Erythroblast (primary cell): ENCODE measurements at places on chromosomes 3 and 15.

GRCh38 chr3:16507578-16508242 is 5.8 kb downstream of the RFTN1 start:
- no peak for DNase-seq

DNA sequence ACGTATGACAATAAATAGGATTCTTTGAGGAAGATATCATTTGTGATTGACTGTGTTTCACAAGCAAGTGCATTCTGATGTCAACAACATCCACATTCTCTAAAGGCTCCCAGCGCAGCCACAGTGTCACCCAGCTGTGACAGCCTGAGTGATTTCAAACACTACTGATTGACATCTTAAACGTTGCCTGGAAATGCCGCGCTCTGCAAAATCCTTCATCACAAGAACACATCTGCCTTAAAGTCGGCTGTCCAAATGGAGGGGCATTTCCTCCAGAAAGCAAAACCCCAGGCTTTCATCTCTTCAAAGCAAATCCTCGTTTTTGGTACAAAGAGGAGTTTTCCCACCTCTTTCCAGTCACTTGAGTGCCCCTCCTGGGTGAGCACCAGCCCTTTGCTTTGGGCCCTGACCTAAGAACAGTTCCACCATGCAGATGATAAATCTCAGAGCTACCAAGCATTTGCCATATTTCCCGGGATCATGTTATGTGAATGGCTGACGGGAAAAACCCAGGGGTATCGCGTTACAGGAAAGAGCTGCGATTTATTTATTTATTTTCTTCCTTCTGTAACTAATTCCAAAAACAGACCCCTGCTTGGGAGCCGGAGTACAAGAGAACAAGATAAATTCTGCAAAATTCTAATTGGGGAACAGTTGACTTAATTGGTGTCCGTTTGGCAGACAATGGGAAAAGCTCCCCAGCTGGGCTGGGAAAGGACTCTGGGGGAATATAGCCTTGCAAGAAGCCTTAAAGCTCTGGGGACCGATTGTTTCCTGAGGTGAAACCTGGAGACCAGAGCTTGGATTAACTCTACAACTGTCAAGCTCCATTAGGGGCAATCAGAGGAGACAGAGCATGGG is 703.8 kb upstream of the NR2F2 start:
- no peak for DNase-seq

GRCh38 chr3:148975248-148975647 is 16.1 kb upstream of the GYG1 start:
- no peak for DNase-seq

- DNase-seq, result no peak
Measured at GRCh38 chr15:96351761-96352603, 21.5 kb downstream of the NR2F2 start.

- no peak for DNase-seq
Measured at GRCh38 chr3:183701744-183702143, 4.1 kb downstream of the YEATS2 start.

GRCh38 chr3:187912007-187912406 is 166.7 kb upstream of the BCL6 start:
- no peak for DNase-seq

DNA sequence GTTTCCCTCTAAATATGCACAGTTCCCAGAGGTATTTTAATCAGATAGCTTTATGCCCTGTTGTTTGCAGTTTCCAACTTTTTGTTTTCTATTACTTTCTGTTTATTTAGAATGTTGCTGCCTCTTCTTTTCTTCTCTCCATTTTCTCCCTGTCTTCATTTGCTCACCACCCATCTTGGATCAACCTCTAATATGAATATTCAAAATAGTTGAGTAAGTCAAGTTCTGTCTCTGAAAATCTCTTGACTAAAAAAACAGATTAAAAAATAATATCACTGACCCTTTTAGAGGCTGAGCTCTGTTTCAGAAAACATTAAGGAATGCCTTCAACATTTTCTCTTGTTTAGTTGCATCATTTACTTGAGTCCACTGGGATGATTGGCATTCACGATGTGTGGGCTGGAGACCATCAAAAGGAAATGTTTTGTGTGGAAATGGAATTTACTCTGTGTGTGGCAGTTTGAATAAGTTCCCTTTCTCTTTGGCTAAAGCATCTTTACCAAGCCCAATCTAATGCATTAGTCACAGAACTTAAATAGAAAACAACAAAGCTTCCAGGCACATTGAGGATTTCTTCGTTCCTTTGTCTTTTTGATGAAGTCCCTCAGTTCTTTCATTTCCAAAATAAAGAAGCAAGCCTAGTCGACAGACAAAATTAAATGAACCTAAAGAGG is 633.9 kb upstream of the TGFBR2 start:
- no peak for DNase-seq

GRCh38 chr15:70501849-70502248 is 261.5 kb downstream of the UACA start:
- DNase-seq, result no peak

DNA sequence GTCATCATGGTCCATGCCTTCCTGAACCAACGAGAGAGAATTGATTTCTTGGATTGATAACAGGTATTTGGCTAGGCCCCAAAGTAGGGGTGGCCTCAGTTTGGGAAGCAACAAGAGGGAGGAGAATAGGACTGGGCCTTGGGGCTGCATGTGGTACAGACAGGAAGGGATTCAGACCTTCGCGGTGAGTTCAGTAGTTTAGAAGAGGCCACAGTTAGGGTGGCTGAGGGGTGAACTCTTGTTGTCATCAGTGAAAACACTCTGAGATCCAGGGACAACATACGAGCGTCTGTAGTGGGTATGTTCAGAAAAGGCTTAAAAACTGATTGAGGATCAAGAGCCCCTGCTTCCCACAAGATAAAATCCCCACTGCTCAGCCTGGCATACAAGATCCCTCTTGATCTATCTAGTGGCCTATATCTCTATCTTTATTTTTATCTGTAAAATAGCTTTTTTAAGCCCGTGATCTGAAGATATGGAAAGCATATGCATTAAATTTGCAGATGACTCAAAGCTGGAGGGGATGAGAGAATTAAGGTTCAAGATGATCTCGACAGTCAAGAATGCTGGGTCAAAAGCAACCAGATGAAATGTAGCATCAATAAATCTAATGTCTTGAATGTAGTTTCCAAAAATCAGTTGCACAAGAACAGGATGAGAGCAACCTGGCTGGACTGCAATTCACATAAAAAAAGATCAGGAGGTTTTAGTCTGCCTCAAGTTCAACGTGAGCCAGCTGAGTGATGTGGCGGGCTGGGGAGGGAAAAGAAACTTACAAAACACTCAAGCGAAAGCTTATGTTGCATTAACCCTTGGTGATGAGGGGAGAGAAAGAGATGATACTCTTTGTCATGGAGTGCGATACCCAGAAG is 221.1 kb upstream of the TLE3 start:
- DNase-seq, result no peak

DNA sequence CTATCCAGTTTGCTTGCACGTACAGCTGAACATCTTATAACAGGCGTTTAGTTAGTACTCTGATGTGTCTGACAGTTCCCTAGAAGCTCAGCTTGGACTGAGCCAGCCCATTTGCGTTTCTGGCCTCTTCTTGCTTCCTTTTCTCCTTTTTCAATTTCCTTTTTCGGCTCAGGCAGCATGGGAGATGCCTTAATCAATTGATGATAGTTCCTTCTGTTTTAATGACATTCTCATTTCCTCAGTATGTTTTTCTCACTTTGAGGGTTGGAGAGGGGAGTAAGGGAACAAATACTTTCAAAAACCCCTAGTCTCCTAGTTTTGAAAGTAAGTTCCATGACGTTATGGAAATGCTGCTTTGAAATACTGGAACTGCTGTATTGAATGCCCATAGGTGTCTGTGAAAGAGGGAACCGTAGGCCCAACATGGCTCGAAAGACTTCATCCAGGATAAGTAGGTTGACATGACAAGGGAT is 18.9 kb downstream of the IL1RAP start:
- no peak for DNase-seq

DNA sequence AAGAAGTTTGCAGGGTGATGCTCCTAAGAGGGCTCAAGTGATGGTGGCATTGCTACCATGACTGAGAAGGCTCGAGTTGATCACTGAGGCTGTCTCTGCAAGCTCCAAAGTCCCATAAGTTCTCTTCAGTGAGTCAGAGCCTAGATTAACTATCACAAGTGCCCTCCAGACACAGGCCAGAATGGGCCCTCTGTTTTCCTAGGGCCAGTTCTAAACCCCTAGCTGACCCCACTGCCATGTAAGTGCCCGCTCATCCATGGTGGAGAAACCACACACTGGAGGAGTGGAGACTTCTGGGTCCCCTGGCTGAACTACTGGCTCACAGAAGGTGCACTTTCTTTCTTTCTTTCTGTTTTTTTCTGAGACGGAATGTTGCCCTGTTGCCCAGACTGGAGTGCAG is 87.6 kb upstream of the WNT5A start:
- no peak for DNase-seq

DNA sequence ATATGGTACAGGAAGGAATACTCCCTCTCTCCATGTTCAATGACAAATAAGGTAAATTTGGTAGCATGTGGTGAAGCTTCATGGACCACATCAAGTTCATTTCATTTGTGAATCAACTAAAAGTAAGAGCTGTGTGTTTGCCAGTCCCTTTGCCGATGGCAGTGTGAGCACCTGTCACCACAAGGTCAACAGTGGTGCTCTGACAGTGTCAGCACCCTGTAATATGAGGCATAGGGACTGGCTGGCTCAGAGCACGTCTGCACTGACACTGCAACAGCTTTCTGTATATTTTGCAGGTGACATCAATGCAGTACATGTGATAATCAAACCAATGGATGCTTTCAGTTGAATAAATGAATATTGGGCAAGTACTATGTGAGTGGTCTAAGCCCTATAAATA is 852.4 kb downstream of the TUSC7 start:
- no peak for DNase-seq

- no peak for DNase-seq
Measured at GRCh38 chr3:16697443-16698147, 92.4 kb upstream of the DAZL start.

DNA sequence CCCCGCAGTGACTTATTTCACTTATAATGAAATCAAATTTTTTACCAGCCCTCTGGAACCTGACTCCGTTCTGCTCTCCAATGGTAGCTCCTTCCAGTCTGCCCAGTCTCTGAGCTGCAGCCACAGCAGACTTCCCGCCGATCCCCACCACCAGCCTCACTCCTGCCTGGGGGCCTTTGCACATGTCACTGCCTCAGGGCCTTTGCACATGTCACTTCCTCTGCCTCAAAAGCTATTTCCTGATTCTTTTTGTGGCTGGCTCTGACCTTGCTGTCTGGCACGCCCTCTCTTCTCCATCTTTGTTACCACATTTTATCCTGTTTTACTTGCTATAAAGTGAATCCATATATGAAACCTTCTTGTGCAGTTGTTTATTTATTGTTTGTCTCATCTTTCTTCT is 277.4 kb downstream of the EPHB1 start:
- DNase-seq, result no peak

DNA sequence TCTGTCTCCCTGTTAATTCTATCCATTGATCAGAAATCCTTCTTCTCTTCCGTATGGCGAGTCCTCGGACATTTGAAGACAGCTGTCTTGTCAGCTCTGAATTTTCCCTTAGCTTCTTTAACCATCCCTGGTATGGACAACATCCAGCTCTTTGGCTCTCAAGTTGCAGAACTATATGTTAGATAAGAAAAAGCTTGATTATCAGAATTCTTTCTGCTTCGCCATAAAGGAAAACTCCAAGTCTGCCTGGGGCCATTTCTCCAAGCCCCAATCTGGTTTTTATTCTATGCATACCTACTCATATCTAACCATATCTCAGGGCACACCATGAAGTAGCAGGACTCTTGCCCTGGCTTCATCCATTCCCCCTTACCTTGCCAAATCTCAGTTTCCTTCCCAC is 215.7 kb upstream of the TMC3 start:
- no peak for DNase-seq

DNA sequence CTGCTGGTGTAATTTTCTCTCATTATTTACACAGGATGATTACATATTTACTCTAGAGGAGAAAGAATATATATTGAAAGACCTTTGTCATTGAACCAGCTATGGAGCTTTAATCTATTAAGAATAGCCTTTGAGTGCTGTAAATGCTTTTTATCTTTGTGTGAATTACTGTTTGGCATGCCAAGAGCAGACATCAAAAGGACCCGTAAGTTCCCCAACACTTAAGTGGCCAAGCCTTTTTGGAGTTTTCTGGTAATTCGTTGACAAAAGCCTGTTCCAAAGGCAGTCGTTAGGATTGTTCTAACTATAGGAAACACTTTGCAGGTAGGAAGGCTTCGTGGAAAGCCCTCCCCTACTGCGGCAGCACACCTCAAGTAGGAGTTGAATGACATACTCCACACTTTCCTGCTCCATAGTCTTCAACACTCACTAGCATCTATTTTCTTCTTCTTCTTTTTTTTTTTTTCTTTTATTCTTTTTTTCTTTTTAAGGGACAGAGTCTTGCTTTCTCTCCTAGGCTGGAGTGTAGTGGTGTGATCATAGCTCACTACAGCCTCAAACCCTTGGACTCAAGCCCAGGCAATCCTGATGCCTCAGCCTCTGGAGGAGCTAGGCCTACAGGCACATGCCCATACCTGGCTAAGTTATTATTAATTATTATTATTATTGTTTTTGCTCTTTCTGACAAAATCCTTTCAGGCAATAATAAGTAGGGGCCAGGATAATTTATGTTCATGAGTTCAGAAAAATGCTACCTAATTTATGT is 98.6 kb downstream of the SUCNR1 start:
- no peak for DNase-seq

- no peak for DNase-seq
Measured at GRCh38 chr3:37556789-37557301, 304.8 kb upstream of the CTDSPL start.

DNA sequence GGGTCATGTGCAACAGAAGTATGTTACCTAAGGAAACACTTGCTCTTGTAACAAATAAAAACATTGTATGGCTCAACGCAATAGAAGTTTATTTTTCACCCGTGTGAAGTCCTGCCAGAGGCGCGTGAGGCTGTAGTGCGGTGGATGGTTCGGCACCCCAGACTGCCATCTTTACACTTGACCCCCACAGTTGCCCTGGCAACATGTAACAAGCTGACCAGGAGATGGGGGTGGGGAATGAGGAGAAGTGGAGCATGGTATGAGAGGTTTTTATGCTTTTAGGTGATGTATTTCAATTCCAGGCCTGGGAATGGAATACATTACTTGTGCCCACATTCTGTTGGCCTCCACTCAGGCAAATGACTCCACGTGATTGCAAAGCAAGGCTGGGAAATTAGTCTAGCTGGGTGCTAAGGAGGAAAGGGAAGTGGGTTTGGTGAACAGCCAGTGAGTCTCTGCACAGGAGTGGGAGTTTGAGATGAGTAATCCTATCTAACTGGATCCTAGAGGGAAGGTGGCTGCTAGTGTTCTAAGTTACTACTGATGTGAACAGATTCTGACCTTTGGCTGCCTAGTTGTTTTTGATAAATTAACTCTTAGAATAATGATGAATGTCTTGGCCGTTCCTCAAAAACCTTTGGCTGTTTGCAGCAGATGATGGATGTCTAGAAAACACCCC is 33.8 kb upstream of the GREM1 start:
- DNase-seq, result no peak

DNA sequence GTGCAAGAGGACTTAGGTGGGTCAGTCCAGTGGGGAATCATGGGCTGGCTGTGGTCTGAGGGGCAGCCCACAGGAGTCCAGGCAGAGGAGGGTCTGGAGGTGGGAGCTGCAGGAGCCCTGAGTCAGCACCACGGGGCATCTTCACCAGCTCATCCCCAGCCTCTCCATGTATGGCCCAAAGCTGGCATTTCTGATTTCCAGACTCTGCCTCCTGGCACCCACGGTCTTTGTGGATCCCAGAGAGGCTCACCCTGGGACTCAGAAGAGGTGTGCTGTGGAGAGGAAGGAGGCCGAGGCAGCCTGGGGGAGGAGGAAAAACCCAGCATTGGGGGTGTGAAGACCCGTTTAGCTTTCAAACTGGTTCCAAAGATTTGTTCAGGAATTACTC is 64.5 kb upstream of the KLF13 start:
- DNase-seq, result no peak
